Upper lobe of left lung (tissue), 6 donors: ENCODE measurements at places on chromosomes 4 and X.

GRCh38 chrX:111005166-111005565 lies 90.8 kb upstream of the PAK3 start:
- no peak overlapping the region for H3K27ac ChIP-seq
- no peaks in the 10 kb centered on the region for H3K27me3 ChIP-seq
- no peaks in the 10 kb centered on the region for H3K4me1 ChIP-seq
- no peak for DNase-seq

DNA sequence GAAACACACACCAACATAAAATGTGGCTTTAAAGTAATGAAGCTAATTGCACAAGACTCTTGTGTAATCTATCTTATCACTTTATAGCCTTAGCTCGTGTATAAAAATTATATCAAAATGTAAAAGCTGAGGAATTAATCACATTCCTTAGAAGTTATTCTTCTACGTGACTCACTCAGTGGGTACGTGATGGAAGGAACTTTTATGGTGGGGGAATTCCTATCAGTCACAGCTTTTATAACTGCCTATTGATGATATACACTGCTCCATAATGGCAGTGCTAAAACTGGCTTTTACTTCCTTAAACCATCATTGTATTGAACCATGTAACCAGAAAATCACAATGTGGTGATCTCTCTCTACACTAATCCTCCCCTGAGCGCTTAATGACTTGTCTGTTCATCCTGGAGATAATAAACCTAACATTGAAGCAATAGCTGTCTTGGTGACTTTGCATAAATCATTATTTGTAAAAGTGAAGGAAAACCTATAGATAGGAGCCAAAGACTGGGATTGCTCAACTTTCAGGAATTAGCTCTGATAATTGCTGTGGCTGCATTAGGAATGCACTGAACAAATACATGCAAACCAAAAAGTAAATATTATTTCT lies 276.7 kb downstream of the GBA3 start:
- no peaks in the 10 kb centered on the region for H3K27me3 ChIP-seq
- H3K36me3 ChIP-seq = no peaks in the 10 kb centered on the region
- H3K27ac ChIP-seq = no peak overlapping the region
- DNase-seq = no peak
- H3K4me3 ChIP-seq = no peak overlapping the region

GRCh38 chr4:27129871-27130366 lies 269.3 kb downstream of the STIM2 start:
- no peaks in the 10 kb centered on the region for H3K4me1 ChIP-seq
- DNase-seq = no peak
- no peak overlapping the region for H3K27ac ChIP-seq
- no peaks in the 10 kb centered on the region for H3K27me3 ChIP-seq
- no peaks in the 10 kb centered on the region for H3K36me3 ChIP-seq
- H3K4me3 ChIP-seq = no peak overlapping the region

DNA sequence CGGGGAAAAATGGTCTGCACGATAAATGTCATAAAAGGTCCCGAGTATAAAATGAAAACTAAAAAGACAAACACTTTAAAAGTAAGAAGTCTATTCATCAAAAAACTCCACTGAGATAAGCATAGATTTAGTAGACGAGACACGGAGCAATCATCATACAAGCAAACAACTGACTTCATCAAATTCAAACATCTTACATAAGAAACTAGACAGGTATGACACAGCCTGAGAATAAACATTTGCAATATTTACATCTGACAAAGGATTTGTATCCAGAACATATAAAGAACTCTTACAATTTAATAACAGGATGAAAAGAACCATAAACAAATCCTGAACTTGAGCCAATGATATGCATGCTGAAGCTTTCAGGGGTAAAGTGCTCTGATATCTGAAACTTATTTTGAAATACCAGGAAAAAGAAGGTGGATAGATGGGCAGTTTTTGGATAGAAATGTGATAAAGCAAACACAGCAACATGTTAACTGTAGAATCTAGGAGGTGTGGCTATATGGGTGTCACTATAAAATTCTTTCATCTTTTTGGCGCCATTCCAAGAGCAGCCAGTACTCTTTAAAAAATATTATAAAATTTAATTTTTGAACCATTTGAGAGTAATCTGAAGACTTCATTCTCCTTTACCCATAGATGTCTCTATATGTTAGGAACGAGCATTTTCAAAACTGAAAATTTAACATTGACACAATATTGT lies 12.0 kb downstream of the MPP1 start:
- H3K27ac ChIP-seq = no peak overlapping the region
- no peak overlapping the region for H3K4me3 ChIP-seq
- H3K27me3 ChIP-seq = no peaks in the 10 kb centered on the region
- H3K36me3 ChIP-seq = no peaks in the 10 kb centered on the region
- H3K4me1 ChIP-seq = no peaks in the 10 kb centered on the region
